ENCODE measurements at places on chromosomes 3 and 15.
A peak's percentile ranks its signal among the peaks of the same experiment; 100 is the strongest.

GRCh38 chr3:108073764-108074431 is 16.9 kb downstream of the CD47 start:
- DNase-seq = no peak

GRCh38 chr15:76204109-76204845 is 107.0 kb downstream of the ETFA start:
- no peak for DNase-seq

DNA sequence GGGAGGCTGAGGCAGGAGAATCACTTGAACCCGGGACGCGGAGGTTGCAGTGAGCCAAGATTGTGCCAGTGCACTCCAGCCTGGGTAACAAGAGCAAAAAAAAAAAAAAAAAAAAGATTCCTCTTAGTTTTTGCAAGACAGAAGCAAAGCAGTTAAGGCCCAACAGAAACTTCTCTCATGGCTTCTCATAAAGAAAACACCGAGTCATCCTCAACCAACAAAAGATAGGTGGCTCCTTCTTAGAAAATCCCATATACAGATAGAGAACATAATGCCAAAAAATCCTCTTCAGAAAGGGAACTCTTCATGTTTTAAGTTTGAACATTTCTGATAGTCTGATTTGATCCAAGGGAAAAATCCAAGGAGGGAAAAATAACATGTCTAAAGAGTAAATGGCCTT is 12.5 kb upstream of the SKIL start:
- peak; percentile 26 for DNase-seq

GRCh38 chr3:119145128-119145499 is 851 bp upstream of the TEX55 start:
- no peak for DNase-seq

DNA sequence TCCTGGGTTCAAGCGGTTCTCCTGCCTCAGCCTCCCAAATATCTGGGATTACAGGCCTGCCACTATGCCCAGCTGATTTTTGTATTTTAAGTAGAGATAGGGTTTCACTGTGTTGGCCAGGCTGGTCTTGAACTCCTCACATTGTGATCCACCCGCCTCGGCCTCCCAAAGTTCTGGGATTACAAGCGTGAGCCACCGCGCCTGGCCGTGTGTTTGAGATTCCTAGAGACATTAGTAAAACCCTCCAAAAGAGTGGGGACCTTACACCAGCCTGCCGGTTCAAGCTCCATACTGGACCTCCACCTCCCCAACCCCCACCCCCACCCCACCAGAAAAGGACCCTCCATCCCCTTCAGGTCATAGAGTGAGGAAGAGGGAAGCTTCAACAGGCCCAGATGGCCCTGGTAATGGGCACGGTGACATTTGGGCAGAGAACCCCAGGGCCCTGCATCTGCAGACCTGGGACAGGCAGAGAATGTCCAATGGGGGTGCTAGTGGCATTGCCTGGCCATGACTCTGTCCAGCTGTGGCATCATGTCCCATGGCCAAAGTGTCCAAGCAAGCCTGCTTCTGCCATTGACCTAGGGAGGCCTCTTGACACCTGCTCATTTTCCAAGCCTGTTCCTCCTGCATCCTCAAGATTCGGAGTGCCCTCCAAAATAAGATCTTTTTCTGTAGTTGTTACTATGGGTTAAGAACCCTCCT is 108.9 kb upstream of the KLF13 start:
- DNase-seq = no peak

DNA sequence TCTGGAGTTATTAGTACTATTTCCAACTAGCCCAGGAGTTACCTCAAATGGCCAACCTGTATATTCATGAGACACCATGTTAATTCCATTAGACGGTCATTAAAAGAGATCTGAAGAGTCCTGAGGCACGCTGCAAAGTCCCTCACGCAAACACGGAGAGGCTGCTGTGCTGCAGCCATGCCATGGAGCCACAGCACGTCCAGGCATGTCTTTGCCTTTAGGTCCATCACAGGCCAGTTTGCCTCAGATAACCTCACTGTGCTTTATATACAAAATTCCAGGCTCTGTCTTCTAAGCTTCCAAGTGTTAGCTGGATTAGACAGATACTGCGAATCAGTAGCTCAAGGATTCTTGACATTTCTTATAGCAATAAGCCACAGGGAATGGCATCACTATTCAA is 9.8 kb upstream of the PLAAT1 start:
- no peak for DNase-seq

DNA sequence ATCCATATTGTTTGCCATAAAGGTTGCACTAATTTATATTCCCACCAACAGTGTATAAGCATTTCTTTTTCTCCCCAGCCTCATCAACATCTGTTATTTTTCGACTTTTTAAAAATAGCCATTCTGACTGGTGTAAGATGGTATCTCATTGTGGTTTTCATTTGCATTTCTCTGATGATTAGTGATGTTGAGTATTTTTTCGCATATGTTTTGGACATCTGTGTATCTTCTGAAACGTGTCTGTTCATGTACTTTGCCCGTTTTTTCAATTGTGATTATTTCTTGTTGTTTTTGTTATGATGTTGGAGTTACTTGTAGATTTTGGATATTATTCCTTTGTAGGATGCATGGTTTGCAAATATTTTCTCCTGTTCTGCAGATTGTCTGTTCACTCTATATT is 46.5 kb downstream of the TP63 start:
- no peak for DNase-seq

GRCh38 chr15:88487178-88487795 is 19.8 kb downstream of the MRPS11 start:
- DNase-seq = no peak

GRCh38 chr15:62770752-62771151 is 271.8 kb upstream of the TPM1 start:
- DNase-seq = no peak

GRCh38 chr3:108528459-108529252 is 18.3 kb upstream of the MYH15 start:
- no peak for DNase-seq

- DNase-seq = peak; percentile 85
Measured at GRCh38 chr15:51706291-51706690, 25.0 kb downstream of the SCG3 start.

DNA sequence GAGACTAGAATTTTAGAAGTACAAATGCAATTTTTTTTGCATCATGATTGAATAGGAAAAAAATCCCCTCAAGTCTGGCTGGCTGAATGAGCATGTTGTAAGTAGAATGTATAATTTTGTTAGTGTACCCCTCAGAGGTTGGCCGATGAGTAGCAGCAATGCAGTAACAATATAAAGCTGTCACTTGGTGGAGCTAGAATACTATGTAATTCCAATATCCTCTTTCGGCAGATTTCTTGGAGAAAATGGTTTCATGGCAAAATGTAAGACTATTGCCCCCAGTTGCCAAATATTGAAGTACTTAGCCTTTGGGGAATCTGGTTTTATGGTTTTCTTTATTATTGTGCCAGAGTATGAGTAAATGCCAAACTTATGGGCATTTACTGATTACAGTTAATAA is 39.8 kb upstream of the SGO1 start:
- peak; percentile 30 for DNase-seq

DNA sequence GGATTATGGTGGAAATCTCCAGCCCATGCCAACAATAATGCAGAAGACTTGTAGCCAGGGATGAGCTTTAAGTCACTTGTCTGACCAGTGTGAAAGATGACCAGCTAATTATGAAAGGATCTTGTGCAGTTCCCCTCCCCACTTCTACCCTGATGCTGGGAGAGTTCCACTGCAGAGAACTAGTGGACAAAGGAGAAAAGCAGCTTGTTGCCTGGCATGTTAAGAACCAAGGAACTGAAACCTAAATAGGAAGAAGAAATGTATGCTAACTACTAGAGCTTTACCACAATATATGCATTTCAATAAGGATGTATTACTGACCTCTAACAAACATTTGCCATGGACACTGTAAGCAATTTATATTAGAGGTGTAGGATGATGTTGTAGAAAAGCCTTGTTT is 52.2 kb upstream of the CSTA start:
- DNase-seq = no peak

DNA sequence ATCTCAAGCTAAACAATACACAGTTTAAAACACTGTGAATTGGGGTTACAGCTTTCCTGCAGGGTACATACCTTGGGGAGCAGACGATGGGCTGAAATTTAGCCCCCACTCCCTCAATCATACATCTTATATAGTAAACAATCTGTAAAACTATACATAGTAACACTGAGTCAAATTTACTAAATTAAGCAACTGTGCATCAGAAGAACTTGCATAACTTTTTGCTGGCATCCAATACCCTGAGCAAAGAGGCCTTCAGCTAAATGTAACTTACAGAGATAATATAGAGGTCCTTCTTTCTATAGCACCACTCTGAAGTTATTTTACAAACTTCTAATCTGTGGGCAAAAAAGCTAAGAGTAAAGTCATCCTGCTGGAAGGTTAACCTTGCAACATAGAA is 603.6 kb upstream of the TGFBR2 start:
- DNase-seq = no peak

All from hematopoietic multipotent progenitor cell treated with erythropoietin and hydrocortisone succinate and interleukin-3 and kit ligand, for 8 days (in vitro differentiated cells).